ENCODE measurements at places on chromosomes 2 and 18.
A peak's percentile ranks its signal among the peaks of the same experiment; 100 is the strongest.

DNA sequence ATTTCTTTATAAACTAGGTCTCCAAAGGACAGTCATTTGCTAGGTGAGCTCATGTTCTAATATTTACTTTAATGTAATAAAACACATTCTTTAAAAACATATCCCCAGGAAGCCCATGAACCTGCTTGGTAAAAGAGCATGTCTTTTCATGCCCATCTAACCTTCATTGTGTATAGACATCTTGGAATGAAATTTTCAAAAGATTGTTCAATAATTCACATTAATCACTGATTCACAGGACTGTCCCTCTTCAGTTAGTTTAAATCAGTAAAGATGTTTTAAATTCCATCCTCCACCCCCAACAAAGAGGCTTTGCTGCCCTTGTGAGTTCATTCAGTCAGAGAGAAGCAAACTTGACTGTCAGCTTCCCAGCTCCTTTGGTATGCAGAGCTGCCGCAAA lies 633.4 kb upstream of the CELF4 start:
- DNase-seq, result no peak

DNA sequence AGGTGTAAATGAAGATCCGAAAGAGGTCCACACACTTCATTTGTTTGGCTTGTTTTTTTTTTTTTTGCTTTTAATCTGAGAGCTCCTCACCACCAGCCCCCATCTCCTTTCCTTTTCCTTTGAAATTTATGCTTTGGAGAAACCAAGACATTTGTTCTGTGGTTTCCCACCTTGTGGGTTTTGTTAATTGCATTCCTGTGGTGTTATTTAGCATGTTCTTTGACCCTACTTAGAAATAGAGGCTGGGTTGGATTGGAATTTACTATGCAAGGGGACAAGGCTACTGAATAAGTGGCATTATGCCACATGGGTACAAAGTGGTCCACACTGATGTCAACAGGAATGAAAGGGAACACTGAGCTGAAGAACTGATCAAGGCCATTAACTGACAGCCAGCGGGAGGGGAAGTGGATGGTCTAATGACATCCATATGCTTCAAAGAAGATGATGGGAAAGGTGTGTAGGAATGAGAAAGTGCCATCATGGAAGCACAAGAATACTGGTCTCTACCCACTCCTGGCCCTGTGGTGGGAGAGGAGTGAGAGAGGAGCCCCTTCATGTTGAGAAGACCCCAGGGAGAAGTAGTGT lies 8.9 kb downstream of the CCL20 start:
- no peak for DNase-seq

GRCh38 chr2:69375494-69376353 lies 11.3 kb downstream of the GFPT1 start:
- peak; percentile 31 for DNase-seq

DNA sequence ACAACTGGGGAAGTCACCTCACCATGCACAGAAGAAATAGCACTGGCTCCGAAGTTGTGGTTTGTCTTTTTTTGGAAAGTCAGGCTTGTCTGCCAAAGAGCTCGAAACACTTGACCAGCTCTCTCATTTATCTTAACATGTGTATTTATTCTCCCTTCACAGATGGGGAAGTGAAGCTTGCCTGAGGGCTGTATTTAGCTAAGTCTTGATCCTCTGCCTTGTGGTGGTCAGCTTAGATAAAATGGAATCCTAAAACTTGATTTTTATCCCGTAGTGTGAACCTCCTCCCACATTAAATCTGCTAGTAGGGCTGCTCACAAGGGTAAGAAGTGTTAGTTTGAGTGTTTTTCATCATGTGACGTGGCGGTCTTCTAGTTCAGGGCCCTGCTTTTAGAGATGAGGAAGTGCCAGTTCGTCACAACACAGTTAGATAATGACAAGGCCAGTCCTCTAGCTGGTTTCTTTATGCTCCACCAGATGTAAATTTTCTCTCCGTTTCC lies 89.7 kb downstream of the TMEM247 start:
- no peak for DNase-seq
